ENCODE measurements at places on chromosomes 7 and 10.

DNA sequence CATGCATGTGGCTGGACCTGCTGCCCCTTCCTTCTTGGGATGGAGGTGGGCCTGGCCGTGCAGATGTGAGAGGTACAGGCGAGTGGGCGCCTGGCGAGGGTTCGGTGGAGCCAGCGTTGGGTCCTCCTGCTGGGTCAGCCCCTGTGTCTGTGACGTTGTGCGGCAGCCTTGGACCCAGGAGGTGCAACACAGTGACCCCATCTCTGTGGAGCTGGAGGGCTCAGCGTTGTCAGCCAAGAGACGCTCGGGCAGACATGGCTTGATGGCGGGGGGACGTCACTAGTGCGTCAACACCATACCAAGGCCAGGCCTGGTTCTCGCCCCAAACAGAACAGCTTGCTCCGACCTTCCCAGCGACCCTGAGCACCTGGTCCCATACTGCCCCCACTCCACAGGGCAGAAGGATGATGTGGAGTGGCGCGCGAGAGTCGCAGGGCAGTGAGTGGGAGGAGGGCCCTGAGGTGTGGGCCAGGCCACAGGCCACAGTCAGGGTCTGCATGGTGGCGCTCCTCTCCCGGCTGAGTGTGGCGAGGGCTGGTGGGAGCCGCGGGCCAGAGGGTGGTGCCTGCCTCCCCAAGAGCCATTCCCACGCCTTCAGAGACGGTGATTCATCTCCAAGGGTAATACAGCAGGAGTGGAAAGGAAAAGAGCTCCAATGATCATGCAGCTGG lies 184.4 kb downstream of the DNAJB6 start:
- DNase-seq = no peak

- no peak for DNase-seq
Observed at GRCh38 chr10:115882021-115882420, 391.0 kb downstream of the GFRA1 start.

DNA sequence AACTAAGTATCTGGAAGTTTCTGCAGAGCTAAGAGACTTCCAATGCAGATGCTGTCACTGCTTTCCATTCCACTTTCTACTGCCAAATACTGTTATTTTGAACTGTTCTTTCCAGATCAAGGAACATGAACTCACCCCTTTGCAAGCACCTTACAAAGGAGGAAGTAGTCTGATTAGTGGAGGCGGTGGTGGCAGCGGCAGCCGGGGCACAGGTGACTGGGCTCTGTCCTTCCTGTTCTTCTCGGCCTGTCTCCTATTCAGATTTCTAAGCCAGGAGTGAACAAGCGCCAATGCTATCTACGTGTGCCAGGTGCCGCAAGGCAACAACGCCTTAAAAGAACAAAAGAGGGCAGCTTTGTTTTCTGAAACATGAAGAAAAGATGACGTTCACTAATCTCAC lies 44.9 kb downstream of the BEND7 start:
- DNase-seq = no peak

DNA sequence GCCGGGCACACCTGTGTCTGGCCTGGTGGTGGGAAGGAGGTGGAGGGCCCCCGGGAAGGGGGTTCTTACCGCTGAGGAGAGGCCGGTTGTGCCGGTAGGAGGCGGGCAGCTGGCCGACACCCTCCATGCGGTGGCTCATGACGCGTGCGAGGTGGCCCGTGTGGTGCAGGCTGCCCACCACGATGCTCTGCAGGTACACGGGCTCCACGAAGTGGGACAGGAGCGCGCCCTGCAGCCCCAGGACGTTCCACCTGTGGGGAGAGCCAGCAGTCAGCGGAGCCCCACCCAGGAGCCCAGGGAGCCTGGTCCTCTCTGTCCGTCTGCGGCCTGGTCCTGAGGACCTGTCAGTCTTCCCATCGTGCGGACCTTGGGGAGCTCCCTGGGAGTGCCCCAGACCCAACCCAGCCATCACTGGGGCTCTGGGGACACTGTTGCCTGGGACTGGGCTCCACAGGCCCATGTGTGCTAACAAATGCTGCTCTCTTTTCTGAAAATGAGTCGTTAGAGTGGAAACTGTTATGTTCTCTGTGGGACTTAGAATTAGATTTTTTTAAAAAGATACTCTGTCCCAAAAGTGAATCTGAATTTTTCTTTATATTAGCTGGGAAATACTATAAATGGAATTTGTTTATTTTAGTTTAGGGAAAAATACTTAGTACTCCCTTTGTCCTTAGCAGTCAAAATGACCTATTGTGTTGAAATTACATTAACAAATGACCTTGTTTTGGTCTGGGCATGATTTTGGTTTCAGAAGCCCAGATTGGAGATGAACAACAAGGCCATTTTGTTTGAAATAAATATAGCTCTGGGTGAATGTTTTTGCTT lies 143.9 kb downstream of the WDR37 start:
- DNase-seq = no peak

GRCh38 chr7:19663816-19664462 lies 44.9 kb downstream of the POLR1F start:
- no peak for DNase-seq

DNA sequence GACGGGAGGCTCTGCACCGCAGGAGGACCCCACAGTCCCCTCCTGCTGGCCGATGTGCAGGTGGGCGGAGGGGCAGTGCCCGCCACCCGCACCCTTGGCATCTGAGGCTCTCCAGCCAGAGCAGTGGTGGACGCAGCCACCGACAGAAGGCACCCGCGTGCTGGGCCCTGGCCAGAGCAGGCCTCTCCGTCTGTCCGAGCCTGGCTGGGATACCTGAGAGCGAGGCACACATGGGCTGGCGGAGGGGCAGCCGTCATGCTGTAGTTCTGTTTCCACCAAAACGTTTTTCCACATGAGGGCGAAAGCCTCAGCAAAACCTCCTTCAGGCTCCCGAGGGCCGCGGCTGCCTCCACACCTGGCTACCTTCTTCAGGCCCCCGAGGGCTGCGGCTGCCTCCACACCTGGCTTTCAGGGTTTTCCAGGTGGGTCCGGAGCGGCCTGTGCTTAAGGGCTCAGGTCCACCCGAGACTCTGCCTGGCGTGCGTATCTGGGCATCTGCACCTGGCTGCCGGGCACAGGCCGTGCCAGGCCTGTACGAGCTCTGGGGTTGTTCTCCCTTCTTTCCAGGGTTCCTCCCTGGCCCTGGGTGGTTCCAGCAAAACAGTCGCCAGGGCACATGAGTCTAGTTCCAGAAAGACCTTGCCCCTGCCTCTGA lies 115.5 kb downstream of the INPP5A start:
- no peak for DNase-seq

GRCh38 chr7:83947260-83947659 lies 247.3 kb downstream of the SEMA3A start:
- peak; percentile 6 for DNase-seq

GRCh38 chr7:13201628-13202027 lies 514.2 kb downstream of the ARL4A start:
- DNase-seq = no peak

DNA sequence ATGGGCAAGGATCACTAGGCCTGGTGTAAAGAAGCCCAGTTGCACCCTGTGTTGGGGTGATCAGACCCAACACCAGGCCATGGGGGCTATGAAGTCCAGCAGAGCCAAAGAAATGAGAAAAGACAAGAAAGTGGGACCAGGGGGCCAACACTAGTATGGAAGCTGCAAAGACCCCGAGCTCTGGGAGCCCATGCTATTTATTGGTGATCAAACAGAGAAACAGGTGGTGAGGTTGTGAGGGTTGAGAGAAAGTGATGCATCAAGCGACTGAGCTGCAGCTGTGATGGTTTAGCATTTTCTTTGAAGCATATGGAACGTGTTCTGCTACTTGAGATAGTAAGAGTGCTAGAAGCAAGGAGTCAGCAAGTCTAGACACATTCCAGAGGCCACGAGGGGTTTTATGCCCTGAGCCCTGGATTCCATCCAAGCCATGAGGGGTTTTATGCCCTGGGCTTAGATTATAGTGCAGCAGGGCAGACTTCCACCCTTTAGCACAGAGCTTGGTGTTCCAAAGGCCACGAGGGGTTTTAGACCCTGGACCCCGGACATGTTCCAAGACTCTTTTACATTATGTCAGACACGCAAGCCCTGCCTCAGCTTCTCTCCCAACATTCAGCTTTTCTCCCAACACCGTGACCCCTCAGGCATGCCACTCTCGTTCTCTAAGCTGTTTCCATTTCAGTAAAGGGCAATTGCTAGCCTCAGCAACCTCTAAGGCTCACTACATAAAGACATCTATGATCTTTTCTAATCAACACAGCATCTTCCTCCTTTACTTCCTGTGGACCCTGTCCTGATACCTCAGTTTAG lies 43.1 kb upstream of the GPAM start:
- no peak for DNase-seq

DNA sequence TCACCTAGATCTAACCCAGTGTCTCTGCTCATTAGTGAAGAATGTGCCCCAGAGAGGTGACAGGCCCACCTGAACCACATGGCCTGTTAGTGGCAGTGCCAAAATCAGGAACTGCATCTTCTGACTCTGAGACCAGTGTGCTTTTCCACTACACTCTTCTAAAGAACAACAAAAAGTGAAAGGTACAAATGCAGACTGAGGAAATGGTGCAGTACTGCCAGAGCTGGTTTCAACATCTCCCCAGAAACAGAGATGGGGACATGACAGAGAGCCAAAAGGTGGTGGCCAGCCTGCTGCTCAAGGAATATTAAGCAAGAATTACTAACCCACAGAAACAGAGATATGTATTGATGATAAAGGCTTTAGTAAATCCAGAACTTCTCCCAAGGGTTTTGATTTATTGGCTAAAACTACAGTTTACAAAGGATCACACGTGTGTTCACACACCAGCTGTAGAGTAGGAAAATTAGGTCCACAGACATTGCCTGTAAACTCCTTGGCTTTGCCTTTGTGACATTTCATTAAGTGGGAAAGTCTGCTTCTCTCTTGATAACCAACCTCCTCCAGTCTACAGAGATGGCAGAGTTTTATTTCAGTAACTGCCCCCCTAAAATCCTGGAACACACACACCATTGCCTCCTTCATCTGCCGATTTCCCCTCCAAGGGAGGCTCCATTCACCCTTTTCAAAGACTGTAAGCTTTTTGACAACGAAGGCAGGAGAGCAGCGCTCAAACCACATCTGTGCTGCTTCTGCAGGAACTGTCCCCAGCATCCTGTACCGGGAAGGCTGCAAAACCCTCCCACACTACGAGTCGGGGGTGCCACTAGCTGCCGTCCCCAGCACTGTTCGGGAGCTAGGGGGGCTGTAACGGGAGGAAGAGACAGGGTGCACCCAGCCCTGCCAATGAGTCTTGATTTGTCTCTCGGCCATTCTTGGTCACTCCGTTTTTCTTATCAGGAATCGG lies 29.8 kb downstream of the GSDME start:
- DNase-seq = no peak

DNA sequence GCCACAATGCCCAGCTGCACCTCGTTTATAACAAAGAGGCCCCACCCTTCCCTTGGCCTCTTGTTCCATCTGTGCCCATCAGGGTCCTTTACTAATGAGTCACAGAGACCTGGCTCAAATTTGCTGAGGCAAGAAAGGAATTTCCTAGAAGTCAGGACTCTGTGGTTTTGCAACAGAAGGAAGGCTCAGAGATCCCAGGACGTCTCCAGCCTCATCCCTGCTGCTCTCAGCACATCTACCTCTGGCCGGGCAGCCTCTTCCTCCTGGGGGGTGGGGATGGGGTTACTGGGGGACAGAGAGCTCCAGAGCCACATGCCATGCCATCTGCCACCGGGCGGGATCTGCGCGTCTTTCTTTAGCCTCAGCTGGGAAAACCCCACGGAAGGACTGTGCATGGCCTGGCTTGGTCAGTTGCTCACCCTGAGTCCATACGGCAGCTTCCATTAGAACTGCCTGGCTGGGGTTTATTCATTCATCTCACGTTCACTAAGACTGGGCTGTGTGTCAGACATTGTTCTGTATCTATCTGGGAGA lies 41.9 kb upstream of the PSMG3 start:
- no peak for DNase-seq

- DNase-seq = peak; percentile 64
Observed at GRCh38 chr10:120327675-120328074, 129.4 kb upstream of the PLPP4 start.

DNA sequence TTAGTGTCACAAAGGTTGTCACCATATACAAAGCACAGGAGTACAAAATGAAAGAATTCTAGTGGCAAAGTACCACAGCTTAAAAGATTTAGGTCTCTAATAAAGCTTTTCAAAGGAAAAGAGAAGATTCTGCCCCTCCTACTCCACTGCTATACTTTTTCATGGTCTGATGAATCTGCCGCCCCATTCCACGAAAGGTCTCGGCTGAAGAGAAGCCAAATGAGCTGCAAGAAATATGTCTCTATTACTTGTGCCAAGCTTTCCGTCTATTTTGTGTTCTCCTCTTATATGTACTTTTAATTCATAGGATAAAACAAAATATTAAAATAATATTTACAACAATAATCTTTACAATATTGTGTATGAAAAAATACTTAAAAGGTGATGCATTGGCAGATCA lies 222.6 kb downstream of the ANK3 start:
- no peak for DNase-seq

GRCh38 chr10:22651276-22651980 lies 63.0 kb downstream of the PIP4K2A start:
- DNase-seq = no peak

GRCh38 chr7:25369786-25370185 lies 141.5 kb upstream of the NPVF start:
- DNase-seq = no peak

GRCh38 chr7:137091396-137091795 lies 222.9 kb downstream of the CHRM2 start:
- DNase-seq = peak; percentile 18

- DNase-seq = no peak
Observed at GRCh38 chr7:111173990-111174389, 83.1 kb downstream of the LRRN3 start.

DNA sequence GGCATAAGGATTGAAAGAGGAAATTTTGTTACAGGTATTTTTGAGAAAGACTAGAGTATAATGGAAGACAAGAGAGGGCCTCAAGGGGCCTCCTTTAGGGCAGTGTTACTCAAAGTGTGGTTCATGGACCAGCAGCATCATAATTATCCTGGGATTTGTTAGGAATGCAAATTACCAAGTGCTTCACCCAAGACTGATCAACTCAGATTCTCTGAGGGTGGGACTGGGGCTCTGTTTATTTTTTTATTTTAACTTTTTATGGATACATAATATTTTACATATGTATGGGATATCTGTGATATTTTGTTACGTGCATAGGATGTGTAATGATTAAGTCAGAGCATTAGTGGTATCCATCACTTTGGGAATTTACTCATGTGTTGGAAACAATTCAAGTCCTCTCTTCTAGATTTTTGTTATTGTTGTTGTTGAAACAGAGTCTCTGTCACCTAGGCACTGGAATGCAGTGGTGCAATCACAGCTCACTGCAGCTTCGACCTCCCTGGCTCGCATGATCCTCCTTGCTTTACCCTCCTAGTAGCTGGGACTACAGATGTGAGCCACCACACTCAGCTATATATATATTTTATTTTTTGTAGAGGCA lies 2.2 kb upstream of the KCTD7 start:
- no peak for DNase-seq
